ENCODE measurements at places on chromosomes 12 and 14.
A peak's percentile ranks its signal among the peaks of the same experiment; 100 is the strongest.

- no peak for DNase-seq
These were observed 1.3 kb downstream of the TC2N start for GRCh38 chr14:91866061-91866460.

DNA sequence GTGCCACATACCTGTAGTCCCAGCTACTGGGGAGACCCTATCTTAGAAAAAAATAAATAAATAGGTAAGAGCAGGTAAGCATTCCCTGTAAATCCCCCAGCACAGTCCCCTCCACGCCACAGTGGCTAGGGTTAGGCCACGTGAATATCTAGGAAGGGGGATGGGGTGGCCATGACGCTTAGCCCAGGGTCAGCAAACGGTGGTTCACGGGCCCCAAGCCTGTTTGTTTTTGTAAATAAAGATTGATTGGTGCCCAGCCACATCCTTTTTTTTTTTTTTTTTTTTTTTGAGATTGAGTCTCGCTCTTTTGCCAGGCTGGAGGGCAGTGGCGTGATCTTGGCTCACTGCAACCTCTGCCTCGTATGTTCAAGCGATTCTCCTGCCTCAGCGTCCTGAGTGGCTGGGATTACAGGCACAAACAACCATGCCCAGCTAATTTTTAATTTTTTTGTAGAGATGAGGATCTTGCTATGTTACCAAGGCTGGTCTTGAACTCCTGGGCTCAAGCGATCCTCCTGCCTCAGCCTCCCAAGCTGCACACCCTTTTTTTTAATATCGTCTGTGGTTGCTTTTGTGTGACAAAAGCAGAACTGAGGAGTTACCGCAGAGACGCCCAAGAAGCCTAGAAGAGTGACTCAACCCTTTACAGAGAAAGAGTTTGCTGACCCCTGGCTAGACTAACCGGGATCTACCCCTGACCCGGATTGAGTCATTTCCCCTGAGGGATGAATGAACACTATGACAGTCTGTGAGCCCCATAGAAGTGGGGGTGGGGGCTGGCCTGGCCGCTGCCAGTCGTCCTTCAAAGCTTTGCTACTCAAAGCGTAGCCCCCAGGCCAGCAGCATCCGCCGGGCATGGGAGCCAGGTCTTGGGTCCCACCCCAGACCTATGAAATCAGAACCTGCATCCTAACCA lies 113.7 kb upstream of the NCOR2 start:
- peak; percentile 27 for DNase-seq

DNA sequence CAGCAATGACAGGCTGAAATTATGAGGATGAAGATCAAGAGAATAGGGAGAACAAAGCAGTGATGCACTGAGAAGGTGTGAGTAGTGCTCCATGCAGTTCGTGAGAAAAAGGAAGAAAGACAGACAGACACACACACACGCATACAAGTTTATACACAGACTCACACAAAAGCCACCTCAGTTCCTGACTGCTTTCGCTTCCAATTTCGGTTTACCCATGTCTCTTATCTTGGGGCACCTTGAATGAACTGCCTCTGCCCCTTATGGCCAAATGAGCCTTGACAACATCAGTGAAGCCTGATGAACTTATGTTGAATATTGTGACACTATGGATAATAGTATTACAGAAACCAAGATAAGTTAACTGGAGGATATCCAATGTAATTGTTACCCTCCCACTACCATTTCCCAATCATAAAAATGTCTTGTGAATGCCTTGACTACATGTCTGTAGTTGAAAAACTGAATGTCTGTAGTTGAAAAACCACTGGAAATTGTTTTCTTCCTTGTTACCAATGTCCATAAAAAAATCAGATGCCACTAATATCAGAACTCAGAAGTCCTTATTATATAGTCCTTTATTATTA lies 380.4 kb upstream of the DDHD1 start:
- no peak for DNase-seq

DNA sequence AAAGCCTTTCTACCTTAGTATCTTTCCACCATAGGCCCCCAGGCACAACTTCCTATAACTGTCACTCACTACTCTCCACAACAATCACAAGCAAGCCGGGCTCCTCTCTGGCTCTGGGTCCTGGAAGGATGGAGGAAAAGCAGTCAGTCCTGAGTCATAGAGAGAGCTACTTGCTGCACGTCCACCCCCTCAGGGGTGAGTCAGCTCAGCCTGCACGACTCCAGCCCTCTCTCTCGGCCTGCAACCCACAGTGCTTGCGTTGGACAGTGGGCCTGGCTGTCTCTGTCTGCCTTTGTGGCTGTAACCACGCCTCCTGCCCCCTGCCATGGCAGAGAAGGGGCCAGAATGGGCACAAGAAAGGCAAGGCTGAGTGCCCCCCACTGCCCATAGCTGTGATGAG lies 154.1 kb upstream of the FKBP4 start:
- DNase-seq = peak; percentile 91

DNA sequence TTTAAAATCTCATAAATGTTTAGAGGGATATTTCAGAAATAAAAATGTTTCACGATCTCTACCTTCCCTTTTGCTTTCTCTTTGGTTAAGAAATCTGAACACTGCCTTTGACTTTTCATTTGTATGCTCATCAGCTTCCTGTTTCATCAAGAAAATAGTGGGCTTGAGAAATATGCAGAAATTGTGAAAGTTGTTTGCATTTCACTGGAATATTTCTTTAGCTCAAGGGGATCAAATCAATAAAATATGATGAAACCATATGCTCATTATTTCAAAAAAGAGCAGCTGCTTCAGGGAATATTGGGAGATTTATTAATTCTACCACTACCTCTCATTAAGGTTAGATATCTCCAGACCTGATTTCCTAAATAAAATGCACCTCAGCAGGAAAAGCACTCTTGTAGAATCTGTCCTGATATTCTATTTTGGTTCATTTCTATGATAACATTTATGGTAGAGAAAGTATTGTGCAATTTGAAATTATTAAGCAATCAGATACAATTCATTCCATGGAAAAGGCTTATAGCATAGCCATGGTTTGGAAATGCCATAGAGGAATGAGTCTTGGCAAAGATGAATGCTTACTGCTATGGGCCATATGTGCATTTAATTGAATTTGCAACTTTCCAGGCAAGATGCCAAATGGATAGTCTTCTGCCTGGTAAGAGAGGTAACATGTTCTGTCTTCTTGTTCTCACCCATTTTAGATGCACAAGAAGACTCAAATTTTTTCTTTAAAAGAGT lies 212.6 kb upstream of the SLC16A7 start:
- peak; percentile 96 for DNase-seq

DNA sequence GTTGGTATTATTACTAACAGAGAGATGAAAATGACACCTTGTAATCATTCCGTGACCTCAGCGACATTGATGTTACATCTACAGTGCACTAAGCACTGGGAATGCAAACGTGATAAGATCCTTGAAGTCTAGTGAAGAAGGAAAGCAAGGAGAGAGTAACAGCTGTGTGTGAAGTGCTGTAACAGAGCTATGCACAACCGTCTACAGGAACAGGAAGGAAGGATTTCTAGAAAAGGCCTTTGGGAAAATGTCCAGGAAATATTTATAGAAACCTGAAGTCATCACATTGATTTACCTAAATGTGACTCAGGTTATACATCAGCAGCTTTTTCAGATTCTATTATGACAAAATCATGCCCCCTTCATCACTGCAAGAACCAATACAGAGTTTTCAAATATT lies 304.2 kb upstream of the AMIGO2 start:
- DNase-seq = peak; percentile 20

- no peak for DNase-seq
These were observed 2.7 kb downstream of the PLEKHD1 start for GRCh38 chr14:69487226-69487625.

All from adipocyte (in vitro differentiated cells).